ENCODE measurements at places on chromosomes 3 and 15. TPM values are rescaled to one million over a fixed set of nuclear protein-coding genes. Genes with fewer than 3 reads are reported as not detected.

Gene ZNF501
- total RNA-seq, result 16.0 TPM

- no peak for DNase-seq
These were observed 88.9 kb downstream of the SUCNR1 start for GRCh38 chr3:151962352-151962751.

DNA sequence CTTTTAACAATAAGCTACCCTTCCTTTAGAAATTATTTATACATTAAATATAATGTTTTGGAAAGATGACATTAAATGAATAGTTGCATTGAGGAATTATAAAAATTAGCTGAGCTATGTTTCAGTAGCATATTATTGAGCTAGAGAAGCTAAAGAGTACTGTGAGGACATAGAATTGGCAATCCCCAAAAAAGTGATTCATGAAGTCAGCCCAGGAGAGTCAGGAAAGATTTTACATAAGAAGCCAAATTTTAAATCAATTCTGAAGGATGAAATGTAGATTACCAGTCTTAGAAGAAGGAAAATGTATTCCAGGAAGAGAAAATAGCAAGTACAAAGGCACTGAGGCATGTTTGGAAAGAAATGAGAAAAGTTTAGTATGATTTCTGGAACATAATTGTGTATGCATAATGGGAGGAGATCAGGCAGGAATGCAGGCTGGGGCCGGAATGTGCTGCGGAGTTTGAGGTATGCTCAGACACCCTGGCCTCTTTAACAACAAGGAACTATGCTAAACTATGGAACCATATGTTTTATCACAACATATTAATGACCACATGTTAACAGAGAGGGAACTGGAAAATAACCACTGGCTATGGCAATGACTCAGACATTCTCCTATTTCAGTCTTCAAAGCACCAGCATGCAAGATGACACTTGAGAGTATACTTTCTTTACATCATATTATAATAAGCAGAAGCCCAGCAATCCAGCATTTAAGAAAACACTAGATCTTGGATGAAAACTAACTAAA lies 103.3 kb upstream of the COL8A1 start:
- DNase-seq, result peak; percentile 82

Gene SLCO3A1
- total RNA-seq, result 7.7 TPM

Gene EFCC1
- total RNA-seq, result not detected

GRCh38 chr3:134892326-134892725 lies 97.3 kb downstream of the EPHB1 start:
- DNase-seq, result no peak

GRCh38 chr3:9099702-9100512 lies 136.6 kb upstream of the RAD18 start:
- no peak for DNase-seq

DNA sequence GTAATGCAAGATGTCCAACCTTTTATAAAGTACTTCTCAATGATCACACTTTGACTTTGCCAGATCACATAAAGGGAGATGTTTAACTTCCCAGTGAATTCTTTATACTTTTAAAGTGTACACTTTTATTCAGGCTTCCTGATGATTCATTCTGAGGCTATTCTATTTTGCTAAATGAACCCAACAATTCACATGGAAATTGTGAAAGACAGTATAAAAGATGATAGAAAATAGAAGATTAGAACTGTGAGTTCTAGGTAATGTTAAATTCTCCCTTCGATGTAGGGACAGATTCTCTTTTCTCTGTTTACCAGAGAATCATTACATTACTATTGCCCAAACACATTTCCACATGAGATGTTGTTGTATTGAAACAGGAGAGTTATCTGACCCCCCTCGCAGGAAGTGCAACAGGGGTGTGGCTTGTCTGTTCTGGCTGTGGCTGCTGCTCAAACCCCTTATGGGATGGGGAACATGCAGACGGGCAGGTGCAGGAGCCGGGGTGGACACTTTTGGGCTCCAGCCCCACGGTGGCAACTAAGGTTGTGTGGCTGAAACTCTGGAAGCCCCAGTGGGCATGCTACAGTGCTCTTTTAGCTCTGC lies 131.3 kb upstream of the LRTM1 start:
- DNase-seq, result peak; percentile 56

Data from fibroblast of lung (primary cell).